Amniotic stem cell (primary cell): ENCODE measurements at places on chromosomes 16 and 17.

GRCh38 chr16:57889522-57889921 is 81.4 kb downstream of the CNGB1 start:
- DNase-seq, result no peak

- DNase-seq, result no peak
These were observed 7.1 kb upstream of the FTSJ3 start for GRCh38 chr17:63834431-63835166.

GRCh38 chr17:9817086-9817485 is 4.8 kb downstream of the GSG1L2 start:
- no peak for DNase-seq

GRCh38 chr17:64306850-64307463 is 43.9 kb upstream of the TEX2 start:
- DNase-seq, result no peak

DNA sequence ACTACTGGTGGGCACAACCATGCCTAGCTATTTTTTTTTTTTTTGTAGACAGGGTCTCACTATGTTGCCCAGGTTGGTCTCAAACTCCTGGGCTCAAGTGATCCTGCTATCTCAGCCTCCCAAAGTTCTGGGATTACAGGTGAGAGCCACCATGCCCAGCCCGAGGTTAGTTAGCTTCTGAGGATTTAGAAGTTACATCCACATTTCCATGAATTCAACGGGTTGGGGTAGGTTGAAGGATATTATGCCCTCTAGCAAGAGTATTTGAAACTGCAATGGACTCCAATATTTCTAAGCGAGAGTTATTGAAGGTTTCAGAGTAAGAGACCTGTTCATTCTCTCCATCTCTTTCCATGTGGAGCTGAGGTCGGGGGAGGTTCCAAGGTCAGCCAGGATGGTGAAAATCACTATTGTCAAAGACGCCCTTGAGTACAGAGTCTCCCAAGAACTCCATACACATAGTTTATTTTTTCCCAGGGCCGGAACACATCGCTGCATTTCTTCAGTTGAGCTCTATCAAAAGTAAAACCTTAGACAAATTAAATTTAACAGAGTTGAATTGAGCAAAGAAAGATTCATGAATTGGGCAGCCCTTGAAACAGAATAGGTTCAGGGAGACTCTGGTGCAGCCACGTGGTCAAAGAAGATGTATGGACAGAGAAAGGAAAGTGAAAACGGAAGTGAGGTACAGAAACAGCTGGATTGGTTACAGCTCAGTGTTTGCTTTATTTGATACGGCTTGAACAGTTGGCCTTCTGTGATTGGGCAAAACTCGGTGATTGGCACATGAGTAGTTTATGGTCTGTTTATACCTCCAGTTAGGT is 19.0 kb upstream of the ITPRIPL2 start:
- DNase-seq, result no peak

DNA sequence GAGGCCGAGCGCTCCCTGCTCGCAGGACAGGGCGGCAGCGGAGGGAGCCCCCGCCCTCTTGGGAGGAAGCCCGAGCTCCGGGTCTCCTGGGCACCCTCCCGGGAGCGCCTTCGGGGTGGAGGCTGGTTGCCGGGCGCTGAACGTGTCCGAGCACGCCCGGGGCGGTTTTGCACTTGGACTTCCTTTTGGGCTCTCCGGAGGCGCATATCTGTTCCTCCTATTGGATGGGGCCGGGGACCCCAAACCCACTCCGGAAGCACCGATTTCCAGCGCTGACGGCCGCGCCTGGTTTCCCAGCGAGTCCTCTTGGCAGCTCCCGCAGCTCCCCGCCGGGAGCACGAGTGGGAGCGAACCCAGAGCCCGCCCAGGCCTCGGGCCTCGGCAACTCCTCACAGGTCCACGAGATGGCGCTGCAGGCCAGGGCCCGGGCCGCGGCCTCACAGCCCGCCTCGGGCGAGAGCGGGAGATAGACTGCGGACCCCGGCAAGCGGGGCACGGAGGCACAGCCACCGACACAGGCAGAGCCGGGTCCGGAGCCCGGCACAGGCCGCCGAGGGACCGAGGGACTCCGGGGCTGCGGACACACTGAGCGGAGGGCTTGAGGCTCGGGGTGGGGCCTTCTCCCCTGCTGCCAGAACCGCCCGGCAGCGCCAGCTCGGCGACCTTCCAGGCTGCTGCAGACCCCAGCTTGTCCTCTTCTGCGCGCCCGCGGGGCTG is 12.7 kb downstream of the TBX2 start:
- DNase-seq, result peak; percentile 80

DNA sequence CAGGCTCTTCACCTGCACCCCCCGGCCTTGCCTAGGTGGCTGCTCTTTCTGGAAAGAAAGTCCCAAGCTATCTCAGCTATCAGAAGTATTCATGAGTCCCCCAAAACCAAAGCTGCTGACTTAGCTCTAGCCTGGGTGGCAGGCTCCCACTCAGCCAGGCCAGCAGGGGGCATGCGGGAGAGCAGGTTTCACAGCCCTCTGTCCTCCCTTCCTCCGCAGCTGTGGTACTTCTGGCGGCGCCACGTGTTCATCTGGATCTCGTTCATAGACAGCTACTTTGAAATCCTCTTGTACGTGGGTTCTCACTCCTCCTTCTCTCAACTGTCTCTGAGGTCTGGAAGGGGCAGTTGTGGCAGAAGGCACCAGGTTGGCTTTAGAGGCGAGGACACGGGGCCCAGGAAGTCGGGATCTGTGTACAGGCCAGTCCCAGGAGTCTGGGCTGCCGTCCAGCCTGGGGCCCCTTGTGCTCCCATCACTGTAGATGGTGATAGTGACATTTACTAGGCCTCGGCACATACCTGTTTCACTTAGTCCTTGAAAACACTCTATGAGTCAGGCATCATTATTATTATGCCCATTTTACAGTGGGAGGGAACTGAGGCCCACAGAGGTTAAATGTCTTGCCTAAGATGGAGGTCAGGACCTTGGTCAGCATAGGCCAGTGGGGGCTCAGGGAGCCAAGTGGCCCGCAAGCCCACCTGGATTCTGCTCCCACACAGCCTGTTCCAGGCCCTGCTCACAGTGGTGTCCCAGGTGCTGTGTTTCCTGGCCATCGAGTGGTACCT is 12.9 kb downstream of the TRPV2 start:
- DNase-seq, result no peak

DNA sequence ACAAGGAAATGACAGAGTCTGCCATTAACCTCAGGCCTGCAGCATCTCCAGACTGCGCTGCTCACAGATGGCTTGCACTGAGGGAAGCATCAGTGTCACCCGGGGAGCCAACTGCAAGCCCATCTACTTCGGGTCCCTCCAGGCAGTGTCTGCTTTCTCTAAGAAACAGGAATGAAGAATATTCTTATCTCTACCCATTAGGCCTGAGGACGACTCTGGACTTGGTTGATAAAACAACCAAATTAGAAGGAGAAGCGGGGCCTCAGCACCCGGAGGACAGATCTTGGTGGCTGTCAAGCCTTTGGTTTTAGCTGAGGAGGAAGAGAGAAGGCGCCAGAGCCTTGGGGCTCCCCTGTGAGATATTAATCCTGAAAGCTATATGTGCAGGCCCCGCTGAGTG is 19.5 kb upstream of the MGAT5B start:
- no peak for DNase-seq

GRCh38 chr17:41695954-41696757 is 7.5 kb downstream of the EIF1 start:
- DNase-seq, result peak; percentile 74

DNA sequence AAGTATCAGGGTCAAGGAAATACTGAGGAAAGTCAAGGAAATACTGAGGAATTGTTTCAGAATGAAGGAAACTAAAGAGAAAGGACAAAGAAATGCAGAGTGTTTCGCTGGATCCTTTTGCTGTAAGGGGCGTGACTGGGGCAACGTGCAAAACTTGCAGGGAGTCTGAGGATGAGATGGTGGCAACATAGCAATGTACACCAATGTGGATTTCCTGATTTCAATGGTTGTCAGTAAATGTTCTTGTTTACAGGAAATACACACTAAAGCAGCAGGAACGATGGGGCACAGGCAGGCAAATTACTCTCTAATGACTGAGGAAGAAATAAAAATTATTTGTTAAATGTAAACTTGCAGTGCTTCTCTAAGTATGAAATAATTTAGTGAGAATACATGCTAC is 34.4 kb downstream of the ZZEF1 start:
- no peak for DNase-seq

GRCh38 chr17:2177235-2177811 is 122.4 kb downstream of the HIC1 start:
- no peak for DNase-seq

DNA sequence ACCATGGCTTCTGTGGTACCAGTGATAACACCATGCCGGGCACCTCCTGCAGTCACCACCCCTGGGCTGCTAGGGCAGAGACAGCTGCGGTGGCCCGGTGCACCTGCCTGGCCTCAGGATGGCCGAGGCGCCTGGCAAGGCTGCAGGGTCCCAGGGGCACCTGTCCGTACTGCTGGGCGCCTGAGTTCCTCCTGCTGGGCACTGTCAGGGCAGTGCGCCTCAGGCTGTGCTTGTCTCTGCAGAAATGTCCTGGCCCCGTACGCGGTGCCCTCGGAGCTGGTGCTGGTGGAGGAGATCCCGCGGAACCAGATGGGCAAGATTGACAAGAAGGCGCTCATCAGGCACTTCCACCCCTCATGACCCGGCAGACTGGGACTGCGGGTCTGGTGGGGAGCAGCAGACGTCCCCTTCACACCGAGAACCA is 17.7 kb upstream of the CDH15 start:
- no peak for DNase-seq

DNA sequence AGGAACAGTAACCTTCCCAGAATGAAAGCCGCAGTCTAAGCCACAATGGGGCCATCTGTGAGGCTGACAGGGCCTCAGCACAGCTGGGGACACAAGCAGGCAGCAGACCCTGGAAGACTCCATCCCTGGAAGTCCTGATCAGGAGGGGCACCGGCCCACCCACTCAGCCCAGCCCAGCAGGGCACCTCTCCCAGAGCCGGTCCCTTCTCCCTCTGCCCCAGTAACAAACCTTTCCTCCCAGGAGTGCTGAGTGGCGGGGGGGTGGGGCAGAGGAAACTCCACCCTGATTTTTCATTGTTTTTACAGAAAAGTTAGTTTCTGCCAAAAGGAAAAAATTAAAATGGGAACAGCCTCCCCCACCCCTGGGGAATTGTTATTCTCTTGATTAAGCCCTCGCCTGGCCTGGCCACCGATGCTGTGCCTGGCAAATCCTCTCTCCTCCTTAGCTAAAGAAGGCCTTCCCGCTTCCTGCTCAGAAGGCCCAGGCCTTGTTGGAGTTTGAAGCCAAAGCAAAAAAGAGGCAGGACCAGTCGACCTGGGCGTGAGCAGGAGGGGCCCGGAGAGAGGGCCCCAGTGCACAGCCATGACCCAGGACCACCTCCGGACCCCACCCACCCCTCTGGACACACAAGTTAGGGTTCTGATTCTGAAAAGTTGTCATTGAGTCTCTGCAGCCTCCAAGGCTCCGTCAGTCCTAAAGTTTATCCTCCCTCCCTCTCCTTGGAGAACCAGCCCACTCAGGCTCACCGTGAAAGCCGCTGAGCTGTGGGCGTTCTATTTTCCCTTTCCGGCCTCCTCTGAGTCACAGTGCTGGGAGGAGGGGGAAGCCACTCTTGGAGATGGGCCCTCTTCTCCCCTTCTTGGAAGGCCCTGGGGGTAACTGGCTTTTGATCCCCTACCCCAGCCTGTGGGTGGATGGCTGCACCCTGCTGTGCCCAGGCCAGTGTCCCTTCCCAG is 128.4 kb upstream of the TNRC6C start:
- DNase-seq, result peak; percentile 65

DNA sequence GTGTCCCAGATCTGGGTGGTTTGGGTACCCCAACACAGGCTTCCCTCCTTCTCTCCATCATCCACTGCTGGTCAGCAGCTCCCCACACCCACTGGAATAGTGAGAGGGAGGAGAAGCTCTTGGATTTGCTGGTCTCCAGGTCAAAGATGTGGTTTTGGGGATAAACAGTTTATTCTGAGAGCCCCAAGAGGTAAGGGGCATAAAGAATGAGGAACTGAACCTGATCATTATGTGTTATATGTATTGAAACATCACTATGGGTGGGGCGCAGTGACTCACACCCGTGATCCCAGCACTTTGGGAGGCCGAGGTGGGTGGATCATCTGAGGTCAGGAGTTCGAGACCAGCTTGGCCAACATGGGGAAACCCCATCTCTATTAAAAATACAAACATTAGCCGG is 3.9 kb downstream of the DPEP2 start:
- no peak for DNase-seq

DNA sequence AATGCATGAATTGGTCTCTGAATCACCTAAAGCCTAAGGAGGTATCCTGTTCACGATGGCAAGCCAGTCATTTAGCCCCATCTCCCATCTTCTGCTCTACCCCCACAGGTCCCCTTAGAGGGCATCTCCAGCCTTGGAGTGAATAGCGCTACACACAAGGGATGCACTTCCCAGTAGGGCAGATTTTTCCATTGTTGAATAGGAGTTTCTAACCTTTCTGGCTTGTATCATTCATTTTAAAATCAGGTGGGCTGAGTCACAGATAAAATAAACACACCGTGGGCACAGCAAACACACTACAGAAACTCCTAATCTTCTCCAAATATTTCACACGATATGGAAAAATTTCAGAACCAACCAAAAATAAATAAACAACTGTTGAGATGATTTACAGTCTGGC is 201.2 kb upstream of the NOG start:
- DNase-seq, result no peak

DNA sequence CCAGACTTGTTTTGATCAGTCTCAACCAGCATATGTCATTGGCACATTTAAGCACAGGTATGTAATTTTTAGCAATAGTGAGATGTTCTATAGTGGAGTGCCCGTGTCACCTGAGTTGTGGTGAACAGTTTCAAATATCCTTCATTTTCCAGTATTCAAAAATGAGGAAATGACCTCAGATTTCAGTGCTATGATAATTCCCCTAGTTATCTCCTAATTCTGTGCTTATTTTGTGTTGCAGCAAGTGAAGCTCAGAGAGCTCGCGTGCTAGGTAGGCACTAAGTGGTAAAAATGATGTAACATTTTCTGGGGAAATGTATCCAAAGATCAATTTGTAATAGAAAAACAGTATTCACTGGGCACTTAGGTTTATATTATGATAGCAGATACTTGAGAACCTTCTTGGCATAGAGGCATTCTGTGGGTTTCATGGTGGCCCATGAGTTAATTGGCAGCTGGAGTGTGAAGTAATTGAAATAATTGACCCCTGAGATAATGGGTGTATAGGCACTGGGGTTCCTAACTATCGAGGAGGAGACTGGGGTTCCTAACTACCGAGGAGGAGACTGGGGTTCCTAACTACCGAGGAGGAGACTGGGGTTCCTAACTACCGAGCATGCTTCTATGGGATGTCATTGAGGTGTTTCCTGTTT is 159.1 kb downstream of the PRKCA start:
- no peak for DNase-seq
